CD8-positive, alpha-beta T cell (primary cell): ENCODE measurements at places on chromosomes 4 and X.

GRCh38 chrX:50594788-50595187, 124.2 kb upstream of the DGKK start:
- no peak for DNase-seq

- no peak for DNase-seq
Measured at GRCh38 chr4:304969-305680, at the start of gene ZNF732. TSS of gene ZNF732 (minus strand) at chr4:305474. CDS start at chr4:305310, 164 bp downstream.

GRCh38 chrX:94401426-94401825, 727.4 kb downstream of the FAM133A start:
- no peak for DNase-seq

DNA sequence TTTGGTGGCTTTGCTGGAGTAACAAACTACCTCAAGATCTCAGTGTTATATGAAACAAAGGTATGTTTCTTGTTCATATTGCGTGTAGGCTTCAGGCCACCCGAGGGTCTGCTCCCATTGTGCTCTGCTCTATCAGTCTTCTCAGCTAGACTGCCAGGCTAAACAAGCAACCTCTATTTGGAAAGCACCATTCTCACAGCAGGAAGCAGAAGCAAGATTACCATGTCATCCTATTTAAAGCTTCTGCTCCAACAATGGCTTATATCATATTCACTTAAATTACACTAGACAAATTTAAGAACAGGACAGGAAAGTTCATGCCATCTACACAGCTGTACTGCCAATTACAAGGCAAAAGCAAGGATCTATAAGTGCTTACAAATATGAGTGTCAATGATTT, 385.8 kb downstream of the PPARGC1A start:
- DNase-seq: no peak

DNA sequence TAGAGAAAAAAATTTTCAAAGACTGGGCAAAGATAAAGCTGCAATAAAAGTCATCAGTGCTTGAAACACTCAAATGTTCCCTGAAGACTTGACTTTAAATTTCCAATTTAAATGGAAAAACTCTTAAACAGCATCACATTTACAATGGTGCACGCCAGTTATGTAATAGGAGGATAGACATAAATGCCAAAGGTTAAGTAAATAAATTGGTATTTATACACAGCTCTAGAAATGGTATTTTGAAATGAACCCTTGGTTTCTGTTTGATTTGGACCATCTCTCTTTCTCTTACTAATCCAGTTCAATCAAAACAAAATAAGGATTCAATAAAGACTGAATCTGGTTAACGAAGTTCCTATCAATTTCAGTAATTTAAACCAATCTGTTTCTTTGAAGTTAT, 272.6 kb downstream of the GPM6A start:
- DNase-seq: no peak

DNA sequence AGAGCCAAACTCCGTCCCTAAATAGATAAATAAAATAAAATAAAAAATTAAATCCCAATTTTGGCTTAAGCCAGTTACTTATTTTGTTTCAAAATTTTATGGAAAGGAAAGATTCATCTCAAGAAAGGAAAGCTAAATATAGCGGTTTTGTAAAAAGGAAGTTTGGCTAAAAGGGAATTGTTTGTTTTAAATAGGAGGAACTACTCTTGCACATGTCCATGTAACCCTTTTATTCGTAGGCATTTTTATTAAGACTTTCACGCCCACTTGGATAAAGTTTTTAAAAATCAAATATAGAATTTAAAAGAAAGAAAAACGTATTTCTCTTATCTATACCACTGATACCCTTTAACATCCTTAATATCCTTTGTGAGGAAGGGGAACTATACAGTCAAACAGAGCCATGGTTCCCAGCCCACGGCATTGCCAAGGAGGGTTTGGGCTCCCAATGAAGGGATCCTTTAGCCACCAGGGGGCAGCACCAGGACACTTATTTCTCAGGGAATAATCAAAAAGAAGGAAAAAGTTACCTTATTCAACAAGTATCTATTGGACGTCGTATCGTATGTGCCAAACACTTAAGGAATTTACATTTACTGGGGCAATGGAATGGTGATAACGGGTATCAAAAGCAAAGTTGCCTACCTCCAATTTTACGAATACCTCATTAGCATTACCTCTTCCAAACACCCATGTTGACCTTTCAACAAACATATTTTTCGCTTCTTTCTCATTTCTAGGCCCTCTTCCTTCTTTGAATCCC, 27.7 kb downstream of the CDKN2AIP start:
- peak; percentile 80 for DNase-seq

- DNase-seq: no peak
Measured at GRCh38 chr4:155599596-155599995, 67.1 kb upstream of the GUCY1A1 start.

- no peak for DNase-seq
Measured at GRCh38 chr4:52685316-52685715, 26.2 kb upstream of the USP46 start.

GRCh38 chr4:136900696-136901095, 631.6 kb downstream of the PCDH18 start:
- no peak for DNase-seq

DNA sequence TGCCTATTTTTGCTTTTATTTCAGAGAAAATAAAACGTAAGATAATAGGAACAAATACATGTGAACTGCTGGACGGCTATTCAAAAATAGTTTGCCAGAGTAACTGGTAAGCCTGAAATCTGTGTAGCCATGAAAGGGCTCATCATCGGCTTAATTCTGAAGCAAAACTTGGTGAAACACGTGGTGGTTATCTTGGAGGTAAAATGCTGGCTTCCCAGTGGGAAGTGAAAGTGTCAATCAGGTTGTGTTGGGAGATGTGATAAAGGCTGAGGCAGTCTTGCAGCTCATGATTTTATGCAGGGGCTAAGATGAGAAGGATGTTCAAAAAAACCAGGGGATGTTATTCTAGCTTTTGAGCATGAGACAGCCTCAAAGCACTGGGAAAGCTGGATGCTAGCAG, 36.1 kb upstream of the TLR2 start:
- DNase-seq: no peak

GRCh38 chr4:127959794-127960193, 5.2 kb downstream of the MFSD8 start:
- no peak for DNase-seq

- DNase-seq: no peak
Measured at GRCh38 chr4:1137063-1137776, 23.9 kb upstream of the RNF212 start.

GRCh38 chrX:47706575-47706974, 47.6 kb upstream of the UXT start:
- no peak for DNase-seq

- DNase-seq: no peak
Measured at GRCh38 chrX:9416562-9417348, 48.1 kb upstream of the TBL1X start.

DNA sequence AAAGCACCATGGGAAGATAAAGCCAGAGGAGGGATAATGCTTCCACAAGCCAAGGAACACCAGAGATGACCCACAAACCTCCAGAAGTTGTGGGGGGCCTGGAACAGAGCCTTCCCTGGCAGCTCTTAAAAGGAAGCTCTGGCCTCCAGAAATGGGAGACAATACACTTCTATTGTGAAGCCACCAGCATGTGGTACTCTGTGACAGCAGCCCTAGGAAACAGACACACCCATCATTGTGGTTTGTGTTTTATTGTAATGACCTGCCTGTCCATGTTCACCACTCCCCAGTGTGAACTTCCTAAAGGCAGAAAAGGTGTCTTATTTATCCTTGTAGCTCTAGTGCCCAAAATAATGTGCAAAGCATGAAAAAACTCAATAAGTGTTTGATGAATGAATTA, 264.1 kb upstream of the GATB start:
- peak; percentile 9 for DNase-seq

DNA sequence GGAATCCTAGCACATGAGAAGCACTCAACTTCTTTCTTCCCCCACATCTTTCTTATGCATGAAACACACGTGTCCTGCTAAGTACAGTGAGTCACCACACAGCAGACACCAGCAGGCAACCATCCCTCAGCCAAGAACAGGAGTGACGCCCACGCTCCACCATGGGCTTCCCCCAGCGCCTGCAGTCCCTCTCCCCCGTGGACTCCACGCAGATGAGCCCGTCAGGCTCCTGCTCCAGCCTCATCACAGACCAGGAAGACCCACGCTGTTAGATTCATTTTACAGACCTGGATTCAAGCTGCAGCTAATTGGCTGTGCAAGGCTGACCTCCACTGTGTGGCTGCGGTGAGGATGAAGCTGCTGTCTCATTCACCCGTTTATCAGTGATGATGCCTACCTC, 16.7 kb downstream of the HMX1 start:
- DNase-seq: no peak

DNA sequence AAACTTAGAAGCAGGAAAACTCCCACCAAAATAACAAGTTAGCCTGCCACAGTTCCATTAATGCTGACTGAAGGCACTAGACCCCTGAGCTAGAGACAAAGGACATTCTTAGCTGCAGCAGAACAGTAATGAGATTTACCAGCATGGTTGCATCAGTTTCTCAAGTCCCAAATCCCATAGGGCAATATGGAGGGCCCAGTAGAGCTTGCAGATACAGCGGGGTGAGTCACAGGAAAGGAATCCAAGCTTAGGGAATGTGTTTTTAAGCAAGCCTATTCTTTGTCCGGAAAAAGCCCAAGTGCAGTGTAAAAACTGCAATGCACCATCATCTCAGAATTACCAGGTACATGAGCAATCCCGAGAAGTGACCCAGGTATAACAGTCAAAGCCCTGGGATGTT, 51.3 kb upstream of the EXOC1L start:
- no peak for DNase-seq

DNA sequence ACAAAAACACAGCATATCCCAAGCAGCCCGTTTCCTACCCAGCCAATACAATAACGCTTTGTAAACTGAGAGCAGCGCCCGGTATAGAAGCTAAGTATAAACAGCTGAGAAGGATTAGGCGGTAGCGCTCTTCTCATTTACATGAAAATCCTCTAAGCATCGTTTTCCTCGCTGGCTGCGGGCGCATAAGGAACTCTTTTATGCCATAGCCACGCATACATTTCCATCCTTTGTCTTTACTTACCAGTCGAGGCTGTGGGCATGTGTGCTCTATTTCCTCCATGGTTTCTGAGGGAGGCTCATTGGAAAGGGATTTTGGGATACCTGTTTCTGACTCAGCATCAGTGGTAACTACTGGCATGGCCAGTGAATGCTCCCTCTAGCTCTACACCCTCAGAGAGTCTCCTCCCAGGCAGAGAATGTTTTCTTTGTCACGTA, 383 bp downstream of the PCYT1B start:
- DNase-seq: no peak

DNA sequence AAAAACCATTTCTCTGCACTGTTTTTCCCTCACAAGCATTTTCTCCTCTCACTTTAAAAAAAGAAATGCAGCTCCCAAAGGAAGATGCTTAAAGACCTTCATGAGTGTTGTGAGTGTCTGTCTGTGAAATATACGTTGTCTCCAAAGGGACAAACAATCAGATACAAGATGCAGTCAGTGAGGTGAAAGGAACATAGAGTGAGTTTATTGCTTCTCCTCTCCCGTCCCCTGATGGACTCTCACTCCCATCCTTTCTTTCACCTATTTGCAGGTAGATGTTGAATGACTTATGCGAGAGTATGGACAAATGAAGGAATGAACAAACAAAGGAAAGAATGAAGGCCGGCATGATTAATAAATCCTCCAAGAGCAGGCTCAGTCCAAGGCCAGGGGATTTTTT, 561.2 kb upstream of the DIPK2B start:
- DNase-seq: no peak

DNA sequence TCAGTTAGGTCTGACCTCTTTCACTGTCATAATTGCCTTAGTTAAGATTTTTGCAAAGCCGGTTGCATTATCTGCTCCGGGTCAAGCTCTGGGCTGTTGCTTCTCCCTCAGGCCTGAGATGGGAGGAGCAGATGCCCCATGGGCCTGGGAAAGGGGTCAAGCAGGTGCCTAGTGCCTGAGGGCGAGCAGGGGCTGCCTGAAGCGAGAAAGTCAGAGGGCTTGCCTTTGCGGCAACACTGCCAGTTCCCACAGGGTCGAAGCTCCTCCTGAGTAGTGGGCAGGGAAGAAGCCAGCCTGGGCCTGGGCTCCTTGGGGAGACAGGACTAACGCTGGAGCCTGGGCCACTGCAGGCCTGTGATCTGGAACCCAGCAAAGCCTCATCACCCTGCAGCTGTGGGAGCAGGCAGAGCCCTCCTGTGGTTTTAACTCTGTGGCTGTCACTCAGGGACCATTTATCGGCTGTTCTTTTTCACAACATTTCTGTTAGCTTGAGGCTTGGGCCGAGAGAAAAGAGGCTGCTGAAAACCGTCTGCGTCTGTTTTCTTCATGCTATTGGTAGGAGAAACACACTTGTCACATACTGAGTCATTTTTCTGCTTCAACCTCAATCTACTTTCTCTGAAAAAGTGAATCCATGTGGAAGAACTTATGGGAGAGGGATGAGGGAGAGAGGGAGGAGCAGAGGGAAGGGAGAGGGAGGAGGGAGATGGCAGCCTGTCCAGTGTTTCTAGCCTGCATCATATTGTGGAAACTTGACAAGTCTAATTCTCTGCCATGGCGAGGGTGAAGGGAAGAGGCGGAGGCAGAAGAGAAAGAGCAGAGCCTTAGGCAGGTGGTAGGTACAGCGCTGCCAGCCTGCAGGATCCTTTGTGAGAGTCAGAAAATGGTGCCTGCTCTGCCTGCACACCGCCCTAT, 68.4 kb downstream of the RHOH start:
- DNase-seq: peak; percentile 34

- DNase-seq: no peak
Measured at GRCh38 chr4:86595426-86595805, 1.3 kb downstream of the PTPN13 start.

GRCh38 chrX:101483705-101484104, 1.6 kb upstream of the ARMCX4 start:
- no peak for DNase-seq

DNA sequence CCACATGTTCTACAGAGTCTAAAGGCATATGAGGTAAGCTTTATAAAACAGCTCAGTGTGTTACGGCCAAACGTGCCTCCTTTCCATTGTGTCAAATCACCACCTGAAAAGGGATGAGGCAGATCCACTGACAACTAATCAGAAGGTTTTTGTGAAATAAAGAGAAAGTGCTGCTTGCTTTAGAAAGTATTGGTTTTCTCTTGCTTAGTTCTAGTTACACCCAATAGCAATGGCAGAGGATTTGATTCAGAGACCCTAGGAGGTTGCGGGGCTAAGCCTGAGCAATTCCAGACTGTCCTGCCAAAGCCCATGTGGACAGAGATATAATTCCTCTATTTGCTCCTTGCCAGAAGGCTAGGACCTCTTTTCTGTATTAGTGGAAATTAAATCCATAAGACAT, 125.5 kb downstream of the SPRY1 start:
- no peak for DNase-seq
